ENCODE measurements at places on chromosomes 13 and 19. TPM values are rescaled to one million over a fixed set of nuclear protein-coding genes. Genes with fewer than 3 reads are reported as not detected.

ADAMTS10 gene
- total RNA-seq: 13.8 TPM

RFX1 gene
- total RNA-seq: 2.0 TPM

FFAR3 gene
- total RNA-seq: not detected

CAPN12 gene
- not detected for total RNA-seq

Measured in dermis blood vessel endothelial cell (primary cell).